Esophagus squamous epithelium (tissue), 5 donors: ENCODE measurements at places on chromosomes 13 and 19.

- no peak for DNase-seq
Measured at GRCh38 chr19:11191934-11192333, 5.4 kb downstream of the KANK2 start.

- DNase-seq, result no peak
Measured at GRCh38 chr19:53868091-53868891, 608 bp downstream of the MYADM start.

DNA sequence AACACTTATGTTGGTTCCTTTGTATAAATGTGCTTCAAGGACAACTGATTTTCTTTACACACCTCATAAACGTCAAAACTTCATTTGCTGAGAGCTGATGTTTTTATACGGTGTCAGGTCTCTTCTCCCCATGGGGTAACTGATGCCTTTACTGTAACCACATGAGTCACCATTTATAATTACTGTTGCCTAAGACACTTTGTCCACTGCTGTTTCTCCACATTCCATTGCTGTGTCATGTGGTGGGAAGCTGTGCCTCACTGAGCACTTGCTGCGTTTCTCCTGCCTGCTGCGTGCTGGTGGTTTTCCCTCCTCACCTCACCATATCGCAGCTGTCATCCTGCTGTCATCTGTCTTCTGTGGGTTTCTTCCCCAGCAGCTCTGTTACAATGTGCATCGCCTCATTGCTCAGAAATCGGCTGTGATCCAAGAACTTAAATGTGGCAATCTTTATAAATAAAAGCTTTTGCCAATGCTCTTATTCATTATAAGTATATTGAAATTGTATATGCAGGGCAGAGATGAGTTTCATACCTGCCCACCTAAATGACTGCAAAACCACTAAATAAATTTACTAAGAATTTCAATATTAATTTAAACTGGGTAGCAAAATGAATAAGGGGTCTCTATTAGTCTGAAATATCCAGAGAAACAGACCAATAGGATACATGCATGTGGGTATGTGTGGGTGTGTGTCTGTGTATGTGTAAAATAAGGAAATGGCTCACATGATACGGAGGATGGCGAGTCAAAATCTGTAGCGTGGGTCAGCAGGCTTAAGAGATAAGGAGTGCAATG lies 547.0 kb upstream of the SLITRK5 start:
- no peak for DNase-seq

- DNase-seq, result no peak
Measured at GRCh38 chr19:57754091-57754673, 7.6 kb downstream of the ZNF776 start.

DNA sequence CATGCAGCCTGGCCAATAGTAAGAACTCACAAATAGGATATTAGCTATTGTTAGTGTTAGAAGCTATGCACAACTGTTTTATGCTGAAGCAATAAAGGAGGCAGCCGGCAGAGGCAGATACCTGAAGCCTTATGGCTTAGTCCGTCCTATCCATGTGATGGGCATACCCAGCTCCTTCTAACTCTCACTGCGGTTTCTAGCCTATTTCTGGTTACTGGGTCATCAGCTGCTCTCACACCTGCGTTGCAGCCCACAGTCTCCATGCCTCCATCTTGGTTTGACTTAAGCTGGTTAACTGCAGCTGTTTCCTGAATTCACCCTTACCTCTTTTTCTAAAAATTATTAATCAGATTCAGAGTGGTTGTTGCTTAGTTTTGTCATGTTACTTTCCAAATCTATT lies 40.5 kb upstream of the CNMD start:
- no peak for DNase-seq

- DNase-seq, result no peak
Measured at GRCh38 chr13:111790621-111791020, 276.3 kb upstream of the SOX1 start.

DNA sequence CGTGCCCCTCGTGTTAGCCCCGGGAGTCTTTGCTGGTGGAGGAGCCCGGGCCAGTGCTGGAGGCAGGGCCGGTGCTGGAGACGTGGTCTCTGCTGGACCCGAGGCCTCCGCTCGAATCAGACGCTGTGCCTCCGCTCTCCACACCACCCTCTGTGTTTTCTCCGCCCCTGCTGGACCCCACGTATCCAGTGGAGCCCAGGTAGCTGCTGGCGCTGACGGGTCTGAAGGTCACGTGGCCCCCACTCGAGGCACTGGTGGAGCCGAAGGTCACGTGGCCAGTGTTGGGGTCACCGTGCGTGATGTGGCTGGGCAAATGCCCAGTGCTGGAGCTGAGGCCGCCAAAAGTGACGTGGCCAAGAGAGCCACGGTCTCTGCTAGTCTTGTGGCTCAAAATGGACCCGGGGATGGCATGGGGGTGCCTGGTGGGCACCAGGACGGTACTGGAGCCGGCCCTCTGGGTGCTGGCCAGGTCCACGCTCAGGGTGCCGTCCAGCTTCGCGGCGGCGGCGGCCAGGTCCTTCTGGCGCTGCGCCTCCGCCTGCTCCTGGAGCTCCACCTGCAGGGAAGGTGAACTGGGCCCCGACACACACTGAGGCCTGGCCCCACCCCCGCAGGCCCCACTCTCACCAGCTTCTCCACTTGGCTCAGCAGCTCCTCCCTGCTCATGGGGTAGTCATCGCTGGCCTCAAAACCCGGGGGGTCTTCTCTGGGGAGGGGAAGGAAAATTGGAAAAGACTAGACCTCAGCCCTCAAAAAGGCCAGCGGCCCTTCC lies 27.3 kb downstream of the ZNF114 start:
- DNase-seq, result no peak

- DNase-seq, result no peak
Measured at GRCh38 chr13:50685491-50685890, 158.0 kb downstream of the DLEU7 start.

- no peak for DNase-seq
Measured at GRCh38 chr13:95356916-95357315, 55.7 kb upstream of the ABCC4 start.

DNA sequence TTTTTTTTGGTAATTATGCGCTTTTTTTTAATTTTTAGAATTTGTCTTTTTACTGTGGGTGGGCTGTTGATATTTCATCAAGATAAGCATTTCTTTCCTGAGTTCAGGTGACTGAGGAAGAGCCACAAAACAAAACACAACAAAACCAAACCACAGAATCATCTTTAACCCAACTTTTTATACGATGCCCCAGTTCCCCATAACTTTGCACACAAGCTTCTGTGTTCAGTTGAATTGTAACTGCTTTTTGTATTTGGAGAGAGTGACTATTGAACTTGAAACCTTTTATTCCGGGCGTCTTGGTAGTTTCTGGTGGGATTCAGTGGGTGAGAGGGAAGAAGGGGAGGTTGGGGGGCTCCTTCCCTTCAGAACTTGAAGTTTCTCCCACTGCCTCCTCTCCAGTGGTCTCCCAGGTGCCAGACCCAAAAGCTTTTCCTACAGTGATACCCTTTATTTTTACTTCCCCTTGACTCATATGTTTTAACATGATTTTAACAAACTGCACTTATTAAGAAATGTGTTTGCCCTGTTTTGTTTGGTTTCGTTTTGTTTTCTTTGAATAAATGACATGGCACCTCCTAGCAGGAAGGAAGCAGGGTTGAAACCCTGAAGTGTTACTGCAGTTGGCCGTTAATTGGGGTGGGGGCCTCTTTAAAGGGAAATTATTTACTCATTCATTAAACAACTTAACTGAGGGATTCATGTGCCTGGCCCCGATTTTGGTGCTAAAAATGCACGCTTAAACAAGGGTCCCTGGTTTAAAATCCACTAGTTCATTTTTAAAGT lies 2.7 kb upstream of the CCDC97 start:
- no peak for DNase-seq

- no peak for DNase-seq
Measured at GRCh38 chr13:51240958-51241357, 18.8 kb downstream of the FAM124A start.

DNA sequence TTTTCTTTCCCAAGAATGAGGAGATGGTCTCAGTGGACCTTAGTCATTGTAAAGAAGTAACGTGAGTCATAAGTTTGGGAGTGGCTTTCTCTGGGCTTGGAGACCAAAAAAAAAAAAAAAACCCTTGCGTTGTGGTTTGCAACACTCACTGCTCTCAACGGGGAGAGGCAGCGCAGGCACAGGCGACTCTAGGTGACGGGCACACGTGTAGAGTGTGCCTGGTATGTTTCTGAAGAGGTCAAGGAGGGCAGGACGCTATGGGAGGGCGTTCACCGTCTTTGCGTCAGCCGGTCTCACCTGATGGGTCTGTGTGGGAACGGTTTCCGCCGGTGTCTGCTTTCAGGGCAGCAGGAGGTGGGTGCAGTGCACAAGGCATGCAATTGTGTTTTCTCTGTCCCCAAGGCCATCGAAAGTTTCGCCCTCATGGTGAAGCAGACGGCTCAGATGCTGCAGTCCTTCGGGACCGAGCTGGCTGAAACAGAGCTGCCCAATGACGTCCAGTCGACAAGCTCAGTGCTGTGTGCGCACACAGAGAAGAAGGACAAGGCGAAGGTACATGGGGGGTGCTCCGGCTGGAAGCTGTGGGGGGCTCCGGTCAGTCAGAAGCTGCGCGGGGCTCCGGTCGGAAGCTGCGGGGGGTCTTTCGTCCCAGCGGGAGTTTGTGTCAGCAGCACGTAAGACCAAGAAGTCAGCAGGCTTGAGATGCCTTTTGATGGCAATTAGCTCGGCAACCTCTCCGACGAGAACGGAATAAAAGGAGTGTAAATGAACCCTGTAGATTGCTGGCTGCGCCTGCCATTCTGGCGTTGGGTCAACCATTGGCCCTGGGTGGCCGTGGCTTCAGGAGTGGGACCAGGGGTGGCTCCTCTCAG lies 40.8 kb upstream of the F7 start:
- no peak for DNase-seq

- DNase-seq, result no peak
Measured at GRCh38 chr13:78750735-78751134, 91.8 kb upstream of the OBI1 start.

- no peak for DNase-seq
Measured at GRCh38 chr19:42038666-42039065, 31.3 kb downstream of the GRIK5 start.
